ENCODE measurements at places on chromosomes 4 and X. TPM values are rescaled to one million over a fixed set of nuclear protein-coding genes. Genes with fewer than 3 reads are reported as not detected.

Gene STARD8
- total RNA-seq, result 9.2 TPM

Gene GNRHR
- total RNA-seq, result not detected

DNA sequence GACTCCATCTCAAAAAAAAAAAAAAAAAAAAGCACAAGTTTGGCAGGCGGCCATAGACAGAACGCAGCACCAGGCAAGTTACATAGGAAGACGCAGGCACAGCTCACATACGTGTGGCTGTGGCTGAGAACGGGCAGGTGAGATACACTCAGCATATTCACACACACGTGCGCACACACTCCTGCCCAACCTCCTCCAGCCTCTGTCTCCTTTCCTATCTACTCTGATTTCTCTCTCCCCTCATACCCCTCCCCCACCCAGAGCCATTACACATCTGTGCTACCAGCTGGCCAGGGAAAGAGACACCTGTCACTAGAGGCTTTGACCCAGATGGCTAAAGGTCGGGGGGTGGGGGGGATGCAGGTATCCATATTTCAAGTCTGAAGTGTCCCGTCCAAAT is 2.2 kb upstream of the SLC38A5 start:
- DNase-seq, result no peak
- no peaks in the 10 kb centered on the region for H3K36me3 ChIP-seq
- no peaks in the 10 kb centered on the region for H3K4me1 ChIP-seq
- H3K27ac ChIP-seq, result no peak overlapping the region
- peaks cover 36% of the 10 kb centered on the region for H3K27me3 ChIP-seq

GRCh38 chrX:134936542-134936941 is 54.2 kb upstream of the SMIM10 start:
- no peak for DNase-seq
- H3K27me3 ChIP-seq, result peaks cover 4% of the 10 kb centered on the region
- no peaks in the 10 kb centered on the region for H3K36me3 ChIP-seq
- no peak overlapping the region for H3K4me3 ChIP-seq

DNA sequence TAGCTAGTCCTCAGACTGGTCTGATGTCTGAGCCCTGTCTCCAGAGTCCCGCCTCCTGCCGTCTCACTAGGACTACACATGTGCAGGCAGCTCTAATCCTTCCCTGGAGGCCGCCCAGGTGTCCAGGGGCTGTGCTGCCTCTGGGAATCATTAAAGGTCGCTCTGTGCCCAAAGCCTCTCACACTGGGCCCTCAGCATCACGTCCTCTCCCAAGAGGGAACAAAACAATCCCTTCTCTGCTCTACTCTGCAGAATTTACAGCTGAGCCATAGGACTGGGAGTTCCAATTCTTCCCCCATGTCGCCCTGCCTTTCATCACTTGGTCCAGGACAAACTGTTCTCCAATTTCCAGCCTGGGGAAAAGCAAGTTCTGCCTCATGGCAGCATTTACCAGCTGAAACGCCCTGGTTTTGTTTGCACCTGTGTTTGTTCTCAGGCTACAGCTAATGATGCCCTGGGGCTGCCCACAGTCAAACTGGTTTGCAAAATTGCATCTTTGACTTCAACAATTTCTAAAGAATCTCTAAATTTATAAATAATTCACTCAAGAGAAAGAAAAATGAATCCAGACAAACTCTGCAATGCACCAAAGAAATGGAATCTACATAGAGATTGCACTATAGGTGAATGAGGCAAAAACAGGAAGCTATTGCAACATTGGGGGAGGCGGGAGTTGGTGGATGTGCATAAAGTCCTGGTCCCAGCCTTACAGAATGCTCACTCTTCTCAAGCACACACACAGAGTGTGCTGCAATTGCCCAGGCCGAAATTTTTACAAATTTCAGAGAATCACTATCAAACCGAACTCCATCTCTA is 7.2 kb upstream of the MRFAP1 start:
- no peaks in the 10 kb centered on the region for H3K4me1 ChIP-seq
- H3K27ac ChIP-seq, result peak overlapping the region; percentile 38
- DNase-seq, result peak; percentile 54
- H3K36me3 ChIP-seq, result no peaks in the 10 kb centered on the region
- H3K4me3 ChIP-seq, result no peak overlapping the region
